Stimulated activated CD4-positive, alpha-beta T cell treated with anti-CD3 and anti-CD28 coated beads, Interleukin-12 subunit alpha, Interleukin-12 subunit beta, amount 100 ng/mL, for 48 hours (primary cell): ENCODE measurements at places on chromosomes 7 and 10.

DNA sequence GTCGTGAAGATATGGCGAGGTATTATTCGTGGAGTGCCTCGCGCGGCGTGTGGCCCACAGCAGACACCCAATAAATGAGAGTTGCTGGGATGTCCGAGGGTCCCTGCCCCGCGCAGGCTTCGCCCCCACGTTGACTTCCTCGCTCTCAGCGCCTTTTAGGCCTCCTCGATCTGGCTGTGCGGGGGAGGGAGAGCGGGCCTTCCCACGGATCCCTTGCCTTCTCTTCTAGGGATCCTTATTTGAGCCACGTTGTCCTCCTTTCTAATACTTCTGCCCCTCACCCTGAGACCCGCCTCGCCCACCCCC lies 660 bp downstream of the VCL start:
- DNase-seq = peak; percentile 8

- no peak for DNase-seq
Observed at GRCh38 chr10:90399782-90400181, 458.1 kb downstream of the HTR7 start.

DNA sequence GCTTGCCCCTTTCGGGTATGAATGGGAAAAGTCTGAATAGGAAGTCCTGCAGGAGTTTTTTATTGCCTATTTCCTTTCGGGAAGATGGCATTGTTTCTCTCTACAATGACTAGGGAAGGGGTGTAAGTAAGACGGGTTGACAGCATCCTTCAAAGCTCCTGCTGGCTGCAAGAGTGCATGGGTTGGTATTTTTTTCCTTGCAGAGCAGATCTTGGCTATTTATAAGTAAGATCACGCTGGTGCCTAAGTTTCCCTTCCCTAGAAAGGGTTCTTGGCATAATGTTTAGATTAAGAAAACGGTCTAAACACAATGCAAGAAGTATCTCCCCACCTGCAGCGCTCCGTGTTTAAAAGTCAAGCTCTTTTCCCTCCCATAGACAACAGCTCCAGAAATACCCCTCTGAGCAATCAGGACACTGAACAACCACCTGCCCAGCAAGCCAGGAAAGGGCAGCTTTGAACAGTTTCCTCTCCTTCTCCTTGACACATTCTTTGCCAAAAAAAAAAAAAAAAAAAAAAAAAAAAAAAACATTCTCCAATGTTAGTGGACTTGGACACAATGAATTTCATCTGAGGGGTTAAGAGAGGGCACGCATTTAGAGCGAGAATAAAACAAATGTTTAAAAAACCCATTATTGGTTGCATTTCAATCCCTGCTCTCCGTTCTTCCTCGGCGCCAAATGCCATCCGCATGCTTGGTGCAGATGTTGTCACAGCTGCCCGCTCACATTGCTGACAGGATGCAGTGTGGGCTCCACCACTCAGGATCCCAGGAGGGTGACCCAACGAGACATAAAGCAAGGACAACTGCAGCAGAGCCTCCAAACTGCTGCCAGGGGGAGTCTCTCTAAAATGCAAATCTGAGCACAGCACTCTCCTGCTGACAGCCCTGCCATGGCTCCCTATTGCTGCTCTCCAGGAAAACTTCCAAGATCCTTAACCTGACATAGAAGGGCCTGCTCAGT lies 427.4 kb upstream of the MGMT start:
- no peak for DNase-seq

GRCh38 chr10:124643330-124644009 lies 100.7 kb downstream of the FAM53B start:
- no peak for DNase-seq

DNA sequence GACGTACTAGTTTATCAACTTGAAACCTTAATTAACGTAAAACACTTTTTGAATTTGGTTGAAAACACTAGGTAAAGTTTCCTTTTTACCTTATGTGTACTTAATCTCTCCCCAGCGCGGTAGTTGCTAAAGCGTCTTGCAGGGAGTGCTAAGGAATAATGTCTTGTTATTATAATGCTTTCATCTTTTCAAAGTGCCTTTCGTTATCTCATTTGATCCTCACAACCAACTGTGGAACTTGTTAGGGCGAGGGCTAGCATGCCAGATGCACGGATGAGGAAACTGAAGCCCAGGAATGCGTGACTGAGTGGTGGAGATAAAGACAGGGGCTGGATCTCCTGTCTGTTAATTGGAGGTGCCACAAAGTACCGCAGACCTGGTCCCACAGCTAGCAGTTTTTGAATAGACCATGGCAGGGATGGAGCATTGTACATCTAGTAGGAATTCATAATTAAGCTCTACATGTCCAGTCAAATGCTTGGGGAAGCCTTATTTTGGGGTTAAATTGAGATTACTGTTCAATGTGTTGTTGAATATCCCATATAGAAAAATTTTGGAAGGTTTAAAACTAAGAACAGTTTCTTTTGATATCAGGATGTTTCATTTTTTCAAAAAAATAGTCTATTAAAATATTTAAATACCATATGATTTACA lies 234.3 kb downstream of the SH2D4B start:
- no peak for DNase-seq

GRCh38 chr10:112166800-112167199 lies 16.8 kb downstream of the GPAM start:
- DNase-seq = no peak

- DNase-seq = no peak
Observed at GRCh38 chr10:70587045-70587658, 15.4 kb downstream of the PRF1 start.

- no peak for DNase-seq
Observed at GRCh38 chr7:29005829-29006228, 47.7 kb upstream of the TRIL start.

DNA sequence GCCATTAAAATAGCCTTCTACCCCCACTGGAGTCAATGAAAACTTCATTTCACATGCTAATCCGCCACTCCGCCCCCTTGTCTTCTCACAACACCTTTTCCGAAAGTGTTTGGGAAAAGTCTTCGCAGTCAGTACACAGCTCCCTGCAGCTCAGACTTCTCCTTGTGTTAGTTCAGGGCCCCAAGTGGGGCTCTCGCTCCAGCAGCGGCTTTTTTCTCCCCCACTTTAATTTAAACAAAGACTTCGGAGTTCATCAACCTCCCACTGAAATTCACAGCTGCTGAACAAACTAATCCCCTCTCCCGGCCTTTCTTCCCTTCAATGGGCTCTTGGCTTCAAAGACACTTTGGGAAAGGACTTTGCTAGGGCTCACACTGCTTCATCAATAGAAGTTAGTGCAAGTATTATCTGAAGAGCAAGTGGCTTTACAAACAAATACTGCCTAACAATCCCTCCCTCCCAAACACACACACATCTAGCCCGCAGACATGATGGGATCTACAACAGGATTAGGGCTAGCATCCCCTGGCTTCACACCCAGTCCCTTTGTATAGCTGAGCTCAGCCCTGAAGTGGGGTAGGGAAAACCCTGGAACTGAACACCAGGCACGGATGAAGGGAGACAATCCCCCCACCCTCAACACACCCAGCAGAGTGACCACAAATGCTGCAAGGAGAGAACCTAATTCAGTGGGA lies 23.1 kb downstream of the WNT8B start:
- DNase-seq = no peak

GRCh38 chr7:95927756-95928155 lies 155.4 kb downstream of the DYNC1I1 start:
- no peak for DNase-seq
